ENCODE measurements at places on chromosomes 3 and 15.

DNA sequence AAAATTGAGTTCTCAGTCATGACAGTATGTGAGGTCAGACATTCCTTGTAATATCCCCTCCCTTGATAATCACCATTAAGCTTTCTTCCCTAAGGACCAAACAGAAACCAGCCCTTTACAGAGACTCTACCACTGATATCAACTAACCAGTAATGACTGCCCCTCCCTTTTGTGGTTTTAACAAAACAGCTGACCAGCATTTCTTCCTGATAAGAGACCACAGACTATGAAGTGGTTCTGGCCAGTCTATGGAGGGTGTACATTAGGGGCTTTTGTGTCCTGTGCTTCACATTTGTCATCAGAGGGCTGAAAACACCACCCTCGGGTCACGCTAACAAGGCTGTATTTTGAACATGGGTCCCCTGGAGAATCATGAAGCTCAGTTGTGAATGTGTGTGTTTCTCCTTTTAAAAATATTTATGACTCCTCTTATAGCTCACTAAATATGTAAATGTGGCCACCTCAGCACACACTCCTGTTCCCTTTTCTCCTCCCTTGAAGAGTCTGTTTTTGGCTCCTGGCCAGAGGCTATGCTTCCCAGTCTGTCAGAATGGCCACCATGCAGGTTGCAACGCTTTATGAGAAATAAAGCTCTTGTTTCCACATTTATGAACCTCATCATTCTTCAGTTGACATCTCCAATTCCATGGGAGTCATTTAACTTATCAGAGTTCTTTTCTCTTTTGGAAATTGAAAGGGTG lies 239.3 kb downstream of the CPNE4 start:
- no peak for DNase-seq

DNA sequence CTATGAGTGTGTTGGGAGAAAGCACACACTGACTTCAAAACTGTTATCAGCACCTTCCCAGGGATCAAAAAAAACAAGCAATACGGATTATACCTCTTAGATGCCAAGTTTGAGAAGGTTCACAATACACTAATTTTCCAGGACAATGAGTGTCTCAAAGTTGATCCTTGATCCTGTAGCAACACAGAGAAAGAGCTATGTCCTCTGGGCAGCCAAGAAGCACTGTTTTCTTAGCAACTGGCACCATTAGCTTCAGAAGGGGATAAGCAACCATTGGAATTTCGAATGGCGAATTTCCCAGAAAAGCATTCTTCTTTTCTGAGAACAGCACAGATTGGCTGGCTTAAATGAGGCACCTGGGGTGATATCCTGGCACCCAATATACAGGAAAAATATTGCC lies 270.3 kb upstream of the RORA start:
- DNase-seq = peak; percentile 49

- DNase-seq = no peak
Measured at GRCh38 chr3:172112078-172112733, 72.8 kb downstream of the FNDC3B start.

DNA sequence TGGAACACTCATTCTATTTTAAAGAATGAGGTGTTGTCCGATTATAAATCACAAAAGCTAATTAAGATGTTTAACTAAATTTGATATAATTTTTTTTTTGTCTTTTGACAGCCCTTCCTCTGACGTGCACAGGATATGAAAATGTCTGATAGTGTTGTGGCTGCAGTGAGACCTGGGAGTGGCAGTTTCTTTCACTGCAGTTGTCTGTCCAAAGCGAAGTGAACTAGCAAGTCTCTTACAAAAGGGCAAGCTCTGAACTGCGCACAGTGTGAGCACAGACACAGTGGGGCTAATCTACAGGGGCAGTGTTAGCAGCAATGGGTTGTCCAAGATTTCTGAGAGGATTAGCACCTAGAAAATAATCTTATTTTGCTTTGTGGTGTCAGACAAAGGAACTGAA lies 29.1 kb upstream of the MYRIP start:
- DNase-seq = no peak

- DNase-seq = no peak
Measured at GRCh38 chr3:143265501-143266070, 146.0 kb downstream of the CHST2 start.

- no peak for DNase-seq
Measured at GRCh38 chr3:98151241-98151640, 4.0 kb downstream of the OR5H14 start.

- DNase-seq = no peak
Measured at GRCh38 chr15:42218953-42219592, 11.0 kb upstream of the VPS39 start.

DNA sequence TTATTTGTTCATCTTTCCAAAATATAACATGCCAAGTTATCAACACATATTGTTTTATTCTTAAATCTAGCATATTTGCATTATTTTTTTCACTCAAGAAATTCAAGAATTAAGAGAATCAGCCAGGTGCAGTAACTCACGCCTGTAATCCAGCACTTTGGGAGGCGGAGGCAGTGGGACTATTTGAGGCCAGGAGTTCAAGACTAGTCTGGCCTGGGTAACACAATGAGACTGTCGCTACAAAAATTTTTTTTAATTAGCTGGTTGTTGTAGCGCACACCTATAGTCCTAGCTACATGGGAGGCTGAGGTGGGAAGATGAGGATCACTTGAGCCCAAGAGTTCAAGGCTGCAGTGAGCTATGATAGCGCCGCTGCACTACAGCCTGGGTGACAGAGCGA lies 10.5 kb downstream of the DCUN1D1 start:
- no peak for DNase-seq

- DNase-seq = no peak
Measured at GRCh38 chr3:104514371-104514770, 852.3 kb upstream of the ALCAM start.

DNA sequence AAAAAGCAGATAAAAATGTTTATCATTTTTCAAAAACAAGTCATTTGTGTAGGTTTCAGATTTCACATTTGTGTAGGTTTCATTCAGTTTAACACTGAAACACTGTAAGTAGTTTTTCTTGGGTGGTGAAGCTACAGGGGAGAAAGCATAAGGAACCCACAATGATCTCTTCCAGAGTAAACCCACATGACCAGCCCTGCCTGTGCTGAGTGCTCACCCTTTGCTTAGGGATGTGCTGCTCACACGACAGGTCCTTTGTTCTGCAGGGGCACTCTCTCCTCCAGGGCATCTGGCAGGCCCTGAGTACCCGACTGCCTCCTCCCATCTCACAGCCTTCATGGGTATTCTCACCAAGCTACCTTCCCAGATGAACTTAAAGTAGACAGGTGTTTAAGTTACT lies 28.9 kb downstream of the ZXDC start:
- DNase-seq = no peak

All from midbrain (tissue), 1 donor.